ENCODE measurements at places on chromosomes 2 and 18. TPM values are rescaled to one million over a fixed set of nuclear protein-coding genes. Genes with fewer than 3 reads are reported as not detected.

The CD302 gene
- 9.8 TPM for total RNA-seq

The CSRNP3 gene
- total RNA-seq, result 3.0 TPM

The LOXL3 gene
- total RNA-seq, result 53.9 TPM

The DCAF17 gene
- 20.7 TPM for total RNA-seq

The KCNS3 gene
- total RNA-seq, result 1.0 TPM

The MOGAT1 gene
- not detected for total RNA-seq

The MAPK4 gene
- not detected for total RNA-seq

The RAX gene
- not detected for total RNA-seq

The CD8B2 gene
- not detected for total RNA-seq

The FN1 gene
- total RNA-seq, result 11,839 TPM

The CHN1 gene
- total RNA-seq, result 59.2 TPM

The GPR17 gene
- not detected for total RNA-seq

The TSPYL6 gene
- under 0.01 TPM for total RNA-seq

The KANSL1L gene
- 27.3 TPM for total RNA-seq

The ANTXR1 gene
- 39.4 TPM for total RNA-seq

The VIL1 gene
- total RNA-seq, result not detected

The ANO7 gene
- 0.83 TPM for total RNA-seq

The CD207 gene
- not detected for total RNA-seq

The PRR30 gene
- not detected for total RNA-seq

The CCDC142 gene
- 27.6 TPM for total RNA-seq

The TEX44 gene
- not detected for total RNA-seq

The ST6GAL2 gene
- total RNA-seq, result under 0.01 TPM

The RASGRP3 gene
- 1.3 TPM for total RNA-seq

The CTIF gene
- total RNA-seq, result 15.9 TPM

The TMEM169 gene
- 0.29 TPM for total RNA-seq

The SCN9A gene
- 40.9 TPM for total RNA-seq

The SLC16A14 gene
- 2.6 TPM for total RNA-seq

The CFC1 gene
- not detected for total RNA-seq

The TMEM37 gene
- total RNA-seq, result 0.44 TPM

The GLI2 gene
- 3.2 TPM for total RNA-seq

The SLC40A1 gene
- total RNA-seq, result 73.1 TPM

The LINC00305 gene
- total RNA-seq, result not detected

The SP140 gene
- total RNA-seq, result 0.87 TPM

The SETBP1 gene
- 3.6 TPM for total RNA-seq

The GBX2 gene
- total RNA-seq, result not detected

The CRIM1 gene
- total RNA-seq, result 98.5 TPM

The SERPINB3 gene
- total RNA-seq, result not detected

The RAB6D gene
- total RNA-seq, result not detected

The VSNL1 gene
- 0.29 TPM for total RNA-seq

The AQP12A gene
- not detected for total RNA-seq

The OLA1 gene
- total RNA-seq, result 127 TPM

The LTBP1 gene
- total RNA-seq, result 645 TPM

The SCYGR4 gene
- total RNA-seq, result not detected

The FAP gene
- 143 TPM for total RNA-seq

The ADI1 gene
- total RNA-seq, result 66.0 TPM

Measured in smooth muscle cell of trachea (primary cell).